ENCODE measurements at places on chromosomes 1 and 21. TPM values are rescaled to one million over a fixed set of nuclear protein-coding genes. Genes with fewer than 3 reads are reported as not detected.

SGIP1 gene
- total RNA-seq: 0.05 TPM

KIF21B gene
- total RNA-seq: 56.6 TPM

CFHR2 gene
- total RNA-seq: not detected

RHCE gene
- 0.45 TPM for total RNA-seq

KNCN gene
- total RNA-seq: not detected

GATAD2B gene
- 67.9 TPM for total RNA-seq

FAM163A gene
- total RNA-seq: not detected

TTC24 gene
- 0.90 TPM for total RNA-seq

VPS45 gene
- 28.3 TPM for total RNA-seq

RBM11 gene
- total RNA-seq: 1.5 TPM

VSIG8 gene
- total RNA-seq: not detected

SAMD11 gene
- total RNA-seq: not detected

DNA sequence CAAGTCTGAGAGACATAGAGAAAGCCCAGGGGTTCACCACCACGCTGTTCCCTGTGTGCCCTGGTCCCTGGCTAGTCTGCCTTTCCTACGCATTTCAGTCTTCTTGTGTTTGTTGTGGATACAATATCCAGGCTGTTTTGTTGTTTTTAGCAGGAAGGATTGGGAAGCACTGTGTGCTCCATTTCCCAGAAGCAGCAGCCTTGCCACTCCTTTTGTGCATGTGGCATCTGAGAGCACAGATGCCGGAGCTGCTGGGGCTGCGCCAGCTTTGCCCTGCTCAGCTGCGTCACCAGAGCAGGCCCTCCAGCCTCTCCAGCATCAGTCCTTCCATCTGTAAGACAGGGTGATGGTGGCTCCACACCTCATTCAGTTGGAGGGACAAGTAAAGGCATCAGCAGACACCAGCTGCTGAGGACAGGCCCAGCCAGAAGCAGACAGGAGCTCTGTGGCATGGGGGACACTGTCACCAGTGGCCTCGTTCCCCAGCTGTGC lies 94.4 kb upstream of the COL6A1 start:
- H3K27ac ChIP-seq: peak overlapping the region; percentile 34
- no peaks in the 10 kb centered on the region for H3K27me3 ChIP-seq
- H3K4me1 ChIP-seq: peaks cover 82% of the 10 kb centered on the region
- no peak overlapping the region for H3K4me3 ChIP-seq
- DNase-seq: no peak

- H3K36me3 ChIP-seq: peaks cover 9% of the 10 kb centered on the region
- H3K27me3 ChIP-seq: no peaks in the 10 kb centered on the region
- no peak for DNase-seq
- peaks cover 8% of the 10 kb centered on the region for H3K4me1 ChIP-seq
- no peak overlapping the region for H3K4me3 ChIP-seq
Observed at GRCh38 chr21:25964926-25965325, 205.6 kb downstream of the APP start.

DNA sequence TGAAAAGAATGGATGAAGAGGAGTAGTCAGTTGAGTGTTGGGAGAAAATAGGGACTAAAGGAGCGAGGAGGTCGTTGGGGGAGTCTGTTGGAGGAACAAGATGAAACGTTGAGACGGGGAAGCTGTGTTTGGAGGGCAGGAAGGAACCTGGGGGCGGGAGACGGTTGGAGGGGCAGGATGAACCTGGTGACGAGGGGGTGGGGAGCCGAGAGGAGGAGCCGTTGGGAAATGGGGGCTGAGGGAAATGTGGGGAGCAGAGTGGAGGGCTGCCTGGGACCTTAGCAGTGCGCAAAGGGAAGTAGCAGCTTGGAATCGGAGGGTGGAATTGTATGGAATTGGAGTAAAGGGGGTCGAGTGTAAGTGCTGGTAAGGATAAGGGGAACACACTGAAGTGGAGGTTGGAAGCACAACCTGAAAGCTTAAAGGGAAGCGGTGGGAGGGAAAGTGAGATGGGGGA lies 630 bp downstream of the MTF2 start:
- peak overlapping the region; percentile 85 for H3K4me3 ChIP-seq
- H3K4me1 ChIP-seq: peaks cover 31% of the 10 kb centered on the region
- H3K27ac ChIP-seq: peak overlapping the region; percentile 88

DNA sequence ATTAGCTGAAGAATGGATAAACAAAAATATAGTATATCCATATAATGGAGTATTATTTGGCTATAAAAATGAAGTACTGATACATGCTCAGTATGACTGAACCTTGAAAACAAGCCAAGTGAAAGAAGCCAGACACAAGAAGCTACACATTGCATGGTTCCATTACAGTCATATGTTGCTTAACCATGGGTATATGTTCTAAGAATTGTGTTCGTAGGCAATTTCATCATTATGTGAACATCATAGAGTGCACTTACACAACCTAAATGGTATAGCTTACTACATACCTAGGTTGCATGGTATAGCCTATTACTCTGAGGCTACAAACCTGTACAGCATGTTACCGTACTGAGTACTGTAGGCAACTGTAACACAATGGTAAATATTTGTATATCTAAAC lies 28.6 kb upstream of the FCAMR start:
- H3K4me3 ChIP-seq: no peak overlapping the region
- no peaks in the 10 kb centered on the region for H3K36me3 ChIP-seq
- H3K27me3 ChIP-seq: peaks cover 4% of the 10 kb centered on the region
- H3K4me1 ChIP-seq: no peaks in the 10 kb centered on the region
- H3K27ac ChIP-seq: no peak overlapping the region

GRCh38 chr1:49102752-49103151 lies 326.1 kb upstream of the BEND5 start:
- H3K27me3 ChIP-seq: no peaks in the 10 kb centered on the region
- H3K27ac ChIP-seq: no peak overlapping the region
- H3K4me3 ChIP-seq: no peak overlapping the region
- H3K36me3 ChIP-seq: no peaks in the 10 kb centered on the region
- DNase-seq: no peak
- no peaks in the 10 kb centered on the region for H3K4me1 ChIP-seq

GRCh38 chr21:42512346-42513034 lies 1.2 kb upstream of the SLC37A1 start:
- H3K27ac ChIP-seq: no peak overlapping the region
- H3K4me3 ChIP-seq: peak overlapping the region; percentile 42
- no peaks in the 10 kb centered on the region for H3K27me3 ChIP-seq
- no peak for DNase-seq
- peaks cover 4% of the 10 kb centered on the region for H3K36me3 ChIP-seq

DNA sequence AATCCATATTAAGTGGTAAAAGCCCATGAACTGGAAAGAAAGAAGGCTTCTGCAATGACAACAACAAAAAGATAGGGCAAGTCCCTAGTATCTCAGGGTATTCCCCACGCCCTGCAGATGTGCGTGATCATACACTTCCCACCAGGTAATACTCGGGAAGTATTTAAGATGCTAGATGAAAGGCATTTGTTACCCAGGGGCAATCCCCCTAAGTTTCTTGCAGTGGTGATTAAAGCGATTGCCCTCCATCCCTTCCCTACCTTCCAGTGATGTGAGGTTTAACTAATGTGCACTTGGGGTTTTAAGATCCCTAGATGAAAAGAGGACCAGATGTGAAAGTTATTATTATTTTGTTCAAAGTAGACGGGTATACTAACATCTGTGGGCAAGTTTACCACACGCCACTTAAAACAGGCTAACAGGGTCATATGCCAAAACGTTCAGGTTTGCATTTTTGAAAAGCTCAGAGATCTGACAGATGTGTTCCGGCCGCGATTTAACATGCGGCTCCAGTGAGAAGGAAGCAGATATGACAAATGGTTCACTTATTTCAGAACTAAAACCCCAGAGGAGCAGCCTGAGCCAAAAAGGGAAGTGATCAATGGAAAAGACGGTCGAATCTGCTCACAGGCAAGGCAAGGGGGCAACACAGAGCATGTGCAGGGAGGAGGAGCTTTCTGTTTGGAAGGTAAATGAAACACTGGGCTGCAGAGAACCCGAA lies 17.4 kb downstream of the TIAM1 start:
- H3K27ac ChIP-seq: peak overlapping the region; percentile 88
- peaks cover 35% of the 10 kb centered on the region for H3K36me3 ChIP-seq
- no peaks in the 10 kb centered on the region for H3K27me3 ChIP-seq
- H3K4me3 ChIP-seq: peak overlapping the region; percentile 47

DNA sequence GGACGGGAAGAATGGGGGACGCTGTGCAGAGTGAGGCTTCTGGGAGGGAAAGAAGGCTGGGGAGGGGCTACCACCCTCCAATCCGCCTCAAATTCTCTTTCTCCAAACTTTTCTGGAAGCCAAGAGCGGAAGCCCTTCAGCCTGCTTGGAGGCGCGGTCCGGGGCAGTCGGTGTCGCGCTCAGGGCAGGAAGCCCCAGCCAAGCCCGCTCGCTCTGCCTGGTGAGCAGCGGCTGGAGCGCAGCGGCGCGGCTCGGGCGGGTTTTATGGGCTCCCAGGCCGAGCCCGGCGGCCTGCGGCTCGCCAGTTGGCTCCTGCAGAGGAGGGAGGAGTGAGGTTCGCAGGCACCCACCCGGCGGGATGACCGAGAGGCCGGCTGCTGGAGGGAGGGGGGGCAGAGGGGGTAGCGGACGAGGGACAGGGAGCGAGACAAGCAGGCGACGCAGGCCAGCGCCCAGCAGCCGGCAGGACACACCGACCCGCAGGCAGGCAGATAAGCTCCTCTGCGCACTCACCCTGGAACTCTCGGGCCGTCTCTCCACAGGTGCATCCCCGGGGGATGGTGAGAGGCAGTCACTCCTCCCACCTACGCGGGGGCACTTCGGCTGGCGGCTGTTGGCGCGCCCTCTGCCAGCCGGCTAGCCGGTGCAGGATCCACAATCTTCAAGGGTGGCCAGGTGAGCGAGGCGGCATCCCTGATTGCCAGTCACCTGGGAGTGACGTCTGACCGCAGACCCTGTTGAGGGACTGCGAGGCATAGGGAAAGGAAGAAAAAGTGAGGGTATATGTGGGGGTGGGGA lies at the start of gene AVPR1B:
AVPR1B (minus strand) TSS at position 238 of the 798 bp plus-strand sequence. CDS start 498 bp downstream, outside the sequence.
- H3K4me3 ChIP-seq: peak within 1 kb of the TSS; percentile 46
- H3K36me3 ChIP-seq: peaks cover 6% of the 10 kb centered on the region
- peak; percentile 62 for DNase-seq

- no peaks in the 10 kb centered on the region for H3K27me3 ChIP-seq
- H3K36me3 ChIP-seq: no peaks in the 10 kb centered on the region
- H3K4me3 ChIP-seq: peak overlapping the region; percentile 17
- DNase-seq: peak; percentile 49
Observed at GRCh38 chr1:235883261-235883927, 16.7 kb upstream of the LYST start.

GRCh38 chr1:82700476-82700875 lies 899.7 kb downstream of the ADGRL2 start:
- H3K27ac ChIP-seq: no peak overlapping the region
- DNase-seq: no peak
- H3K4me3 ChIP-seq: no peak overlapping the region
- no peaks in the 10 kb centered on the region for H3K4me1 ChIP-seq
- H3K27me3 ChIP-seq: no peaks in the 10 kb centered on the region

- H3K4me3 ChIP-seq: no peak overlapping the region
- peaks cover 2% of the 10 kb centered on the region for H3K27me3 ChIP-seq
- no peak for DNase-seq
- no peaks in the 10 kb centered on the region for H3K36me3 ChIP-seq
- no peaks in the 10 kb centered on the region for H3K4me1 ChIP-seq
Observed at GRCh38 chr1:64337475-64337874, 132.5 kb upstream of the CACHD1 start.

- no peak overlapping the region for H3K4me3 ChIP-seq
- no peaks in the 10 kb centered on the region for H3K4me1 ChIP-seq
- no peak overlapping the region for H3K27ac ChIP-seq
- H3K36me3 ChIP-seq: no peaks in the 10 kb centered on the region
- DNase-seq: no peak
- H3K27me3 ChIP-seq: no peaks in the 10 kb centered on the region
Observed at GRCh38 chr1:79472067-79472656, 465.6 kb upstream of the ADGRL4 start.

- no peaks in the 10 kb centered on the region for H3K36me3 ChIP-seq
- H3K27me3 ChIP-seq: no peaks in the 10 kb centered on the region
- DNase-seq: peak; percentile 40
- peak overlapping the region; percentile 86 for H3K27ac ChIP-seq
- peak overlapping the region; percentile 90 for H3K4me3 ChIP-seq
Observed at GRCh38 chr1:28087614-28088167, 719 bp downstream of the EYA3 start.

GRCh38 chr1:96073100-96073499 lies 648.5 kb upstream of the PTBP2 start:
- H3K36me3 ChIP-seq: no peaks in the 10 kb centered on the region
- H3K4me1 ChIP-seq: no peaks in the 10 kb centered on the region
- DNase-seq: no peak
- H3K4me3 ChIP-seq: no peak overlapping the region

DNA sequence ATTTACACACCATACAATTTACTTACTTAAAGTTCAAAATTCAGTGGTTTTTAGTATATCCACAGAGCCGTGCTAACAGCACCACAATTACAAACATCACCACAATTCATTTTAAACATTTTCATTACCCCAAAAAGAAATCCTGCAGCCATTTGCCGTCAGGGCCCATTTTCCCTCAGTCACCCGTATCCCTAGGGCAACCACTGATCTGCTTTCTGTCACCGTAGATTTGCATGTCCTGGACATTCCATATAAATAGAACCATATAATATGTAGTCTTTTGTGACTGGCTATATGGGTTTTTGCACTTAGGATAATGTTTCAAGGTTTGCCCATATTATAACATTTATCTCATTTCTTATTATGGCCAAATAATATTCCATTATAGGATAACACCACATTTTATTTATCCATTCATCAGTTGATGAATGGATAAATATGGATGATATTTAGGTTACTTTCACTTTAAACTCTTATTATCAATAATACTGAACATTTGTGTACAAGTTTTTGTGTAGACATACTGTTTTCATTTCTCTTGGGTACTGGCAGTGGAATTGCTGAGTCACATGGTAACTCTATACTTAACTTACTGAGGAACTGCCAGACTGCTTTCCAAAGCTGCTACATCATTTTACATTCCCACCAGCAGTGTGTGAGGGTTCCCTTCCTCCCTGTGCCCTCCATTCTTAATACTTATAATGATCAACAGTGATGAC lies 68.9 kb downstream of the ST3GAL3 start:
- H3K4me3 ChIP-seq: no peak overlapping the region
- H3K27ac ChIP-seq: no peak overlapping the region
- peaks cover 40% of the 10 kb centered on the region for H3K36me3 ChIP-seq

DNA sequence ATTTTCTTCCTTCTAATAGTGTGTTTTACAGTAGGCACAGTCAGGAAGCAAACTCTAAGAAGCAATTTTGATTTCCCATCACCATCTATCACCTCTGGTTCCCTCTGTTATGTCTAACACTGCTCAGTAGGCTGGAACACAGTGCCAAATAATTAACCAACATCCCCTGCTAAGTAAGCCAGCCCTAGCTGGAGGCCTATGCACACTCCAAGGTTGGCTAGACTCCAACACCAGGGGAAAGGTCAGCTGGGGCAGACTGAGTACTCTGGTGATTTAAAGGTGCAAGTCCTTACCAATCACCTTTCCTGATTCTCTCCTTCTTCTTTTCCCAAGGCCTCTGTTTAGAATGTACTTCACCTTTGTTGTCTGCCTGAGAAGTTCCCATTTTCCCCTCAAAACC lies 46.5 kb upstream of the BEND5 start:
- no peaks in the 10 kb centered on the region for H3K4me1 ChIP-seq
- H3K4me3 ChIP-seq: no peak overlapping the region
- DNase-seq: no peak
- H3K27ac ChIP-seq: no peak overlapping the region
- H3K36me3 ChIP-seq: no peaks in the 10 kb centered on the region

Data from activated CD4-positive, alpha-beta memory T cell treated with anti-CD3 and anti-CD28 coated beads for 36 hours (primary cell).